ENCODE measurements at places on chromosomes 4 and X.

DNA sequence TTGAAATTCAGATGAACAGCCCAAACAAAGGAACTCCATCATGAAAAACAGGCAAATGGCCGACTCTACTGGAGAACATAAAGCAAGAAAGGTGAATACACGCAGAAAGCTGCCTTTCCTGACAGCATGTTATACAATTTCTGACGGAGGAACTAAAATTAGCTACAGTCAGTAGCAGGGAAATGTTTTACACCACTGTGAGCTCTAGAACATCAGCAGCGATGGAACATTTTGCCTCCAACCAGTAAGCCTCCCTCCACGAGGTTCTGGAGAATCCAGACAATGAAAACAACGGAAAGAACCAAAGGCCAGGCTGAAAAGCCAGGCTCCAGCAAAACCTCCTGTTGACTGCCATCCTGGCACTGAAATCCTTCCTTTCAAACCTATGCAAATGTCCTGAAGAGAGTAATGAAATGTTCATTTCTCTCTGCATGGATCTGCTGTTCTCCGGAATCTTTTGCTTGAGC, 78.9 kb downstream of the IRF2 start:
- DNase-seq: no peak

DNA sequence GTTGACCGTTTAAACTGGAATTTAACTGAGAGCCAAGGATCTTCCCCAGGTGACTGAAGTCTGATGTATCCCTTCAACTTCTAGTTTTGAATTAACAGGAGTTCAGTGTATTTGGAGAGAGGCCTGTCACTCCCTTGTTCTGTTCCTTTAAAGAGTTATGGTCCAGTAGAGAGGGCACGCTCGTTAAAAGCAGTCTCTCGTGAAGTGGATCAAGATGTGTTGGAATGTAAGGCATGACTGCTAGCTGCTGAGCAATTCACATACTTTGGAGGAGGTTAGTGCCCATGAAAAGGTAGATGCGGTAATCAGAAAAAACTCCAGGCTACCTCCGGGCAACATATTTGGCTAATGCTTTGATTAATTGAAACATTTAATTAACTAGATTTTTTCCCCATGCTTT, 65.7 kb downstream of the SHROOM2 start:
- no peak for DNase-seq

DNA sequence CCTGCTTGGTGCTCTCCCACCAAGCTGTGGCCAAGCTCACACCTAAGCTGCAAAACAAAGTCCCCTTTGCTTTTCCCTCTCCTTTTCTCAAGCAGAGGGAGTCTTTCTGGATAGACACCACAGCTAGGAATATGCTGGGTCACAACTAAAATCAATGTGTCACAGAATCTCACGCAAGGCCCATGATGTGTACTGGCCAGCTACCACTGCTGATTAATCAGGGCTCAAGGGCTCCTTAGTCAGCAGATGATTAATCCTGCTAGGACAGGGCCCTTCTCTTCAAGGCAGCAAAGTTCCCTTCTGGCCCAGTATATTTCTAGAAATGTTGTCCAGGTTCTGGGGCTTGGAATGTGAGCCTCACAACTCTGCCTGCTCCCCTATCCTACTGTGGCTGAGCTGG, 32.0 kb upstream of the TENT5D start:
- DNase-seq: no peak

DNA sequence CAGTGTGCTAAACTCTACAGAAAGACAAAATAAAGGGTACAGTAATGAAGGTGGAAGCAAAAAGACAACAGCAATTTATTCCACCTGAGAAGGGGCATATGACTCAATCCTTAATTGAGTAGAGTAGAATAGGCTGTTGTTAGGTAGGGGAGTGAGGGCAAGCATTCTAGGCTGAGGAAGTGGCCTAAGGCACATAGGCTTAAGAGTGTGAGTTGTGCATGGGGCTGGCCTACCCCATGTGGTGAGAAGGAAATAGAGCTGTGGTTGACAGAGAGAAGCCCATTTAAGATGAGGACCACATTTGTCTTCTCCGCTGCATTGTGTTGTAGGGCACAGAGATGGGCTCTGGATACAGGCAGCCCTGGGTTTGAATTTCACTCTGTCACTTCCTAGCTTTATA, 3.4 kb upstream of the ZCCHC18 start:
- no peak for DNase-seq

DNA sequence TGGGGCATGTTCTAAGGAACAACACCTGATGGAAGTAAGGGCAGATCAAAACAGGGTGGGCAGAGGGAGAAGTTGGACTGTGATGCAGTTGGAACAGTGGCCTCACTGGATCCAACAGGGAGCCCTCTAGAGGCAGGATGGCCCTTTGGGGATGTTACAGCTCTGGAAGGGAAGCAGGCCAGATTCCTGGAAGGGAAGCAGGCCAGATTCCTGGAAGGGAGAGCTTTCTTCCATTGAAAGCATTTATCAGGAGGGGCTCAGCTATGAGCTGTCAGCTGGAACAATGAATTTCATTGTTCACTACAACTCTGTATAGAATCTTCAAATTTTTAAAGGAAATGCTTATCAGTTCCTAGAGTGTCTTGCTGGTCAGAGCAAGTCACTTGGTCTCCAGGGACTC, 17.7 kb downstream of the IL15 start:
- DNase-seq: no peak

GRCh38 chr4:687048-687970, 1.6 kb downstream of the SLC49A3 start:
- DNase-seq: no peak

- DNase-seq: no peak
Observed at GRCh38 chrX:132407691-132408090, 81.1 kb downstream of the MBNL3 start.

DNA sequence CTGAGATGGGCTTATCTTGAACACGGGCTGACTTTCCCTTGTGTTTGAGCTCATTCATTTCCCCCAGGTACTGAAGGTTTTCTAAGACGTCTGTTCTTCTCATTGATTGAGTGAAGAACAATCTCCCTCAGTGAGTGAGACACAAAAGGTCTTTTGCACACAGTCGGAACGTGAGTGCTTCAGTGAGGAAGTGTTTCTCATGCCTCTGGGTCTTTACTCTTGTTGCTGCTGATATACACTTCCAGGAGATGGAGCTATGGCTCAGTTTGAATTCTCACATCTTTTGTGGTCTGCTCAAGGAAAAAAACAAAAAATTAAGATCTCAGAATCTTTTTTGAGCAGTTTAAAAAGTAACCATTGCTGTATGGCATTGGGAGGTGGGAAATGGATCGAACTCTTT, 981.9 kb upstream of the TENM3 start:
- DNase-seq: no peak

DNA sequence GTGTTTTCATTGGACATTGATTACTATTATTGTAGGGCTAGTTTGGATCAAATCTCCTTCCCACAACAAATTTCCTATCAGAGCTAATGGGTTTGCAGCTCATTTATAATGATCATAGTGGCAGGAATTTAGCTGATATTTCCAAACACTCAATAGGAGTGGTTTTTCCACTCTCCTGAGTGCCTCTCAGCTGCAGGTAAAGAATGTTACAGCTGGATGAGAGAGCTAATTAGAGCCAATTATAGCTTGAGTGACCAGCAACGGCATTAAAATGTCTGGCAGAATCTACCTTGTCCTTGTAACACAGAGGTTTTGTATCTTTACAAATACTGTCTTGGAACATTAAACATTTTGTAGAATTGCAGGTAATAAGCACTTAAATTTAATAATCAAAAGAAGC, 602.8 kb upstream of the EPHA5 start:
- DNase-seq: no peak

- DNase-seq: no peak
Observed at GRCh38 chr4:140315019-140315418, 58.4 kb upstream of the SCOC start.

All from stimulated activated CD8-positive, alpha-beta memory T cell treated with anti-CD3 and anti-CD28 coated beads, Interleukin-2, amount 100 ng/mL, for 1 hour (primary cell).